Stimulated activated CD8-positive, alpha-beta memory T cell treated with anti-CD3 and anti-CD28 coated beads, Interleukin-15, amount 100 ng/mL, for 1 hour (primary cell): ENCODE measurements at places on chromosomes 16 and 17.

- DNase-seq = no peak
Observed at GRCh38 chr16:73506568-73507056, 458.7 kb upstream of the ZFHX3 start.

- DNase-seq = no peak
Observed at GRCh38 chr17:82804442-82805191, 35.2 kb downstream of the ZNF750 start.

- no peak for DNase-seq
Observed at GRCh38 chr16:84717484-84717883, 17.7 kb downstream of the USP10 start.

GRCh38 chr16:81612351-81613163 lies 166.5 kb upstream of the PLCG2 start:
- DNase-seq = no peak

DNA sequence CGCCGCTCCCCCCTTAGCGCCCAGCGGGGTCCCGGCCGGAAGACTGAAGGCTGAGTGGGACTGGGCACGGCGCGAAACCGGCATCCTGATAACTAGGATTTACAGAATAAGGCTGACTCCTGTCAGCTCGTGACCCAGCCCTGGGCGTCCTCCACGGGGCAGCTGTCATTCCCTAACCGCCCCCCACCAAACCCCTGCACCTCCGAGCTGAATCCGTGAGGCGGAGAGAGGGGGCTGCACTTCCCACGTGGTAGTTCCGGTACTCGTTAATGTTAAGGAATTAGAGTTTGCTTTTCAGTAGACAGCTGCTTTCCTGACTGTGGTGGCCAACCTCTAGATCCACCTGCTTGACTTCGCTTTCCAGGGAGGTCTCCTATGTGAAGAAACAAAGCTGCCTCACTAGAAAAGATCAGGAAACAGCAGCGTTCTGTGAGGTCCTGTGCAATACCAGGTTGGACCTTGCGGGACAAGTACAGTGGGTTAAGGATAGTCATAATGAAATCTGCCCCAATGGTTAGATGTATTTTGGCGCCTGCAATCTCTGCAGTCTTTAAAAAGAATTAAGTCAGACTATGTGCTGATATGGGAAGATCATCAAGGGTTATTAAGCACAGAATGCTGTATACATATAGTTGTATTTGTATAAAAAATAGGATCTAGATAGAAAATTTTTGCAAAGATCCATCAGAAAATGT lies 1.1 kb upstream of the WBP2 start:
- DNase-seq = no peak

- DNase-seq = no peak
Observed at GRCh38 chr17:19345486-19346350, 16.8 kb downstream of the B9D1 start.

- DNase-seq = no peak
Observed at GRCh38 chr17:47301831-47302230, 21.9 kb upstream of the EFCAB13 start.

GRCh38 chr16:9256196-9256595 lies 164.8 kb downstream of the HAPSTR1 start:
- no peak for DNase-seq

DNA sequence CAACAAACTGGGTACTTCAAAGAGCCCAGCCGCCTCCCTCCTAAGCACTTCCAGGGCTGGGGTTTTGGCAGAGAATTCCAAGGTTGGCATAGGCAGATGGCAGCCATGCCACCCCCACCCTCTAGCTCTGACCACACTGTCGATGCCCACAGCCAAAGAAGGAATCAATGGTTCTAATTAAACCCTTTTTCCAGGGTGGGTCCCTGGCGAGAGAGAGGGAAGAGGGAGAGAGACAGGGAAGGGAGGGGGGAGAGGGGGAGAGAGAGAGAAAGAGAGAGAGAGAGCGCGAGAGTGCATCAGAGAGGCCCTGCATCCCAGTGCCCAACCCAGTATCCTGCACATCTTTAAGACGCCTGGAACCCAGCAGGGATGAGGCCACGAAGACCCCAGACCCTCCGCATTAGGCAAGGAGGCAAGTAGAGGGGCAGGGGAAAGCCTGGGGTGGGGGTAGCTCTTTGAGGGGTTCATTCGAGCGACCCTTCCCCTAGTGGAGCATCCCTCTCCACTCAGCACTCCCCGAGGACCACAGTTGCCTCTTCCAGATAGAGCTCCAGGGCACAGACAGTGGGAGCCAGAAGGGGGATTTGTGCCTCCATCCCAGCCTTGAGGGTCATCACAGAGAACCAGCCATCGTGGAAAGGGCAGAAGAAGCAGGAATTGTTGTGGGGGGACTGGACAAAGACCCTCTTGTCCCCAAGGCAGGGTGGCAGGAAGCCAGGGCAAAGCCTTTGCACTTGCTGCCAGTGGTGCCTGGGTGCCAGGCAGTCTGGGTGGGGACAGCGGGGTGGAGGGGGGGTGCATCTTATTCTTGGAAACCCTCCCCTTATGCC lies 2.6 kb downstream of the SRCIN1 start:
- no peak for DNase-seq

DNA sequence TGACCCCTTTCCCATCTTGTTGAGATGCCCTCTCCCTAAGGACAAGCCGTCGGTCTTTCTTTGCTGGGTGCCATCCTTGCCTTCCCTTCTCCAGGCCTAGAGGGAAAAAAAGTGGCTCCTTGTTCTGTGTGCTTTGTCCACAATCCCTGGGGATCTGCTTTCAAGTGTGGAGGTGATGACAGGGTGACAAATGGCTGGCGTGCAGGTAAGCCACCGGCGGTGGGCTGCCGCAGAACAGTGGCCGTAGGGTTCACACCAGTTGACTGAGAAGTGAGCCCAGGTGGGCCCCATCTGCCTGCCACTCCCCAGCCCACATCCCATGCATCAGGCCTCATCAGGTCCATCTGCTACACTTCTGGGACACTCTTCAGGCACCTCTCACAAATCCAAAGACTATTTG lies 11.4 kb upstream of the CALB2 start:
- DNase-seq = no peak

GRCh38 chr16:84874983-84875382 lies 55.2 kb downstream of the CRISPLD2 start:
- no peak for DNase-seq

DNA sequence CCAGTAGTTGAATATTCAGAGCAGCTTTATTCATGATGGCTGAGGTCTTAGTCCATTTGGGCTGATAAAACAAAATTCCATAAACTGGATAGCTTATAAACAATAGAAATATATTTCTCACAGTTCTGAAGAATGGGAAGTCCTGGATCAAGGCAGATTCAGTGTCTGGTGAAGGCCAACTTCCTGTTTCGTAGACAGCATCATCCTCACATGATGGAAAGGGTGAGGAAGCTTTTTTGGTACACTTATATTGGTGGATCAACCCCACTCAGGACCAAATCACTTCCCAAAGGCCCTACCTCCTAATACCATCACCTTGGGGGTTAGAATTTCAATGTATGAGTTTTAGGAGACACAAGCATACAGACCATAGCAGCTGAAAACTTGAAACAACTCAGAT lies 224.2 kb downstream of the CYB561 start:
- no peak for DNase-seq

DNA sequence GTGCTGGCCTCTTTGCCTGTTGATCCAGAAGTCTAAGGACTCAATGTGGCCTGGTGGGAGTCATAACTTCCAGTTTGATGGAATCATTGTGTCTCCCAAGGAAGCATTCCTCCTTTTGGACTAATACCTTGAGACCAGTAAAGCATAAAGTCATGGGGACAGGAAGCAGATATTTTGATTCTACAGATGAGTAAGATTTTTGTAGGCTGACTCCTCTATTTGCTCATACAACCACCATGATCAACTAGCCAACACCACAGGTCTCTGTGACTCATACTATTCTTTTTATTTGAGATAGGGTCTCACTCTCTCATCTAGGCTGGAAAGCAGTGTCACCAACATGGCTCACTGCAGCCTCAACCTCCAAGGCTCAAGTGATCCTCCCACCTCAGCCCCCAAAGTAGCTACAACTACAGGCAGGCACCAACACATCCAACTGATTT lies 6.2 kb downstream of the MT2A start:
- DNase-seq = no peak

DNA sequence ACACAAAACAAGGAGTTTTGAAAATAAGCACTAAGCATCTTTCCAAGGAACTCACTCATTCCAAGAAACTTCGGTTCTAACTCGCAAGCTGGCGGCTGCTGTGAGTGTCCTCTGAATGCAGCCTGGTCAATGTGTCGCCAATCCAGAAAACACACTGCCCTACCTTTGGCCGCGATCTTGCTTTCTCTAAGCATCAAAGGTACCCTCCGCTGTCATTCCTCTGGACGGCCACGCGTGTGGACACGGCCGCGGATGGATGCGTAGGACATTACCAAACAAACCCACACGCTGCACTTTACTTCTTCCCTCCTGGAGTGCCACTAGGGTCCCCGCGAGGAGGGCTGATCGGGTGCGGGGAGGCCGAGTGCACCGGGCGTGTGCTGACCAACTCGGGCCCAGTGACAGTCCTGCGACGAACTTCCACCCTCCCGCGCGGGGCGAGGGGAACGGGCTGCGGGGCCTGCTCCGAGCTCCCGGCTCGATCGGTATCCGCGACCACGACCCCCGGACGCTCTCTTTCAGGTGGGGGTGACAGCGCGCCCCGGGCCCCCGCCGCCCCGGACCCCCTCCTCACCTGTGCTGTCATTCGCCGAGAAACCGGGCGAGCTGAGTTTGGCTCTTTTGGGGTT lies 1.1 kb downstream of the CREBBP start:
- DNase-seq = no peak

DNA sequence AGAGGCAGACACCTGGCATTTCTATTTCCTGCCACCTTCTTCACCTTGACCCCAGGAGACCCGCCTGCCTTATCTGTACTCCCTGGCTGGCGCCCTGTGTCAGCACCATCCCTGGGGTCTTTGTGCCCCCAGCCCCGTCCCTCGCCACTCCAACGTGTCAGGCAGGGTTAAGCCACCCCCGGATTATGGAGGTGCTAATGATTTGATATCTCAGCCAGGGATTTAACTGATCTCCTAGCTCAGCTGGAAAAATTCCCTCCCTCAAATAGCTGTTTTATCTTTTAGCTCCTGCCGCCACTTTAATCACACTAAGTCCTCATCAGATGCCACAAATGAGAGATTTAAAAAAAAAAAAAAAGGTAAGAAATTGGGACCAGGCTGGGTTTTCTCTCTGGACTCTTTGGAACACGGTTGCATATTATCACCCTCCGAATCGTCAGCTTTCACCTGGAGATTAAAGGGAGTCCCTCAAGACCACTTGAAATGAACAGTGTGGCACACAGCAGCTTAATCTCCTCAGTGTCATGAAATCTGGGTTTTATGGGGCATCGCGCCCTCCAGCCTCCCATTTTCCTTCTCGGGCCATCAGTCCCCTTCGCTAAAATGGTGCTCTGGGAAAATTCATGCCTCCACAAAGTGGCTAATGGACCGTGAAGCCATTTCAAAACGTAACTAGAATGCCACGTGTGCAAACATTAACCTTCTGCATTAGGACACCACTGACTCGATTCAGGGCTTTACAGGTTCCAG lies 26.2 kb upstream of the WFDC1 start:
- no peak for DNase-seq

DNA sequence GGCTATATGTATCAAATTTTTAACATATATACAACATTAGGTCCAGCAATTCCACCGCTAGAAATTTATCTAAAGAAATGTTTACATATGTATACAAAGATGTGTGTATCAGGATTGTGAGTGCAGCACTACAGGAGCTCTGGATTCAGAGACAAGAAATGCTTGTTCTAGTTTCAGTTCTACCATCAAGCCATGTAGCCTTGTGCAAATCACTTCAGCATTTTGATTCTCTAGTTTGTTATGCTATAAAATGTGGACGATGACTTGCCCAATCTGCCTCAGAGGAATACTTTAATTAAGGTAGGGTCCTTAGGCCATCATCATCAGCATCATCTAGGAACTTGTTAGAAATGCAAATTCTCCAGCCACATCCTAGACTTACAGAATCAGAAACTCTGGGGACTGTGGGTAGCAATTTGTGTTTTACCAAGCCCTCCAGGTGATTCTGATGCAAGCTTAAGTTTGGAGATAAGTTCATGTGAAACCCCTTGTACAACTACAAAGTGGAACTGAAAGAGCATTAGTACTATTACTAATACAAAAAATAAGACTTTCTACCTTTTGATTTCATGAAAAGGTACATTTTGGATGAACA lies 131.2 kb upstream of the CORO6 start:
- no peak for DNase-seq

DNA sequence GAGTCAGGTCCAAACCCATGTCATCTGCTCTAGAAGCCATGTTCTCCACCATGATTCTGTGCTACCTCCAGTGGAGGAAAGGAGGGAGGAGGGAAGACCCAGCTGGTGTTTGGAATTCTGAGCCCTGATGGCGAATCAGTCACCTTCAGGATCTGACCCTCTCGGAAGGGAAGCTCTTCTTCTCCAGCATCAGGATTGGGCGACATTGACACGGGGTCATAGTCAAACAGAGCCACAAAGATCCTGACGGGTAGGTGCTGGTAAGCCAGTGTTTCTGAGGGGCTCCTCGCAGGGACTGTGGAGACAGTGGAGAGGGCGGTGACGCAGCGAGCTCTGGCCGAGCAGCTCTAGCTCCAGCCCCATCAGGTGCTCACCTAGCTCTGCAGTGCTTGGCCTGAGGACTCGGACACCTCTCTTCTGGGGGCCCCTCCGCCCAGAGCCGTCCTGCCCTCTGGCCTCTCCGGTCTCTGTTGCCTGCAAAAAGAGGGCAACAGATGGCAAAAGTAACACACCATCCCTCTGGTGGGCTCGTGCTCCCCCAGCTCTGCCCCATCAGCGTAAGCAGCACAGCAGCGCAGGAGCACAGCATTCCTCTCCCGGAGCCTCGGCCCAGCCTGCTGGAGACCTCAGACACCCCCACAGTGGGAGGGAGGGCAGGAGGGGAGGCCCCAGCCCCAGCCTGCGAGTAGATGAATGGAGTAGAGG lies 21.0 kb downstream of the TSPOAP1 start:
- no peak for DNase-seq

DNA sequence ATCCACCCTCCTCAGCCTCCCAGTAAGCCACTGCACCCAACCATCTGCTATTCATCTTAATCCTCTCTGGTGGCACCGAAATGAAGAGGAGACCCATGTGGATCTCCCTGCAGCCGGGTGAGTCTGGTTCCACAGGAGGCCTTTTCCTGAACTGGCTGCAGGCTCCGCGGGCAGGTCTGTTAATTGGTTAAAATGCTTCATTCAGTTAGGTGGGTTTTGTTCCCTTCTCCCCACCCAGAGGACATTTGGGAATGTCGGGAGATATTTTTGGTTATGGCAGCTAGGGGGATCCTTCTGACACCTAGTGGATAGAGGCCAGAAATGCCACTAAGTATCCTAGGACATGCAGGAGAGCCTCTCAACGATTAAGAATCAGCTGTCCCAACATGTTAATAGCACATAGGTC lies 16.7 kb downstream of the C16orf54 start:
- no peak for DNase-seq
